ENCODE measurements at places on chromosomes 11 and 22.
A peak's percentile ranks its signal among the peaks of the same experiment; 100 is the strongest.

GRCh38 chr11:112334381-112334780 is 73.7 kb upstream of the PLET1 start:
- no peak for DNase-seq

DNA sequence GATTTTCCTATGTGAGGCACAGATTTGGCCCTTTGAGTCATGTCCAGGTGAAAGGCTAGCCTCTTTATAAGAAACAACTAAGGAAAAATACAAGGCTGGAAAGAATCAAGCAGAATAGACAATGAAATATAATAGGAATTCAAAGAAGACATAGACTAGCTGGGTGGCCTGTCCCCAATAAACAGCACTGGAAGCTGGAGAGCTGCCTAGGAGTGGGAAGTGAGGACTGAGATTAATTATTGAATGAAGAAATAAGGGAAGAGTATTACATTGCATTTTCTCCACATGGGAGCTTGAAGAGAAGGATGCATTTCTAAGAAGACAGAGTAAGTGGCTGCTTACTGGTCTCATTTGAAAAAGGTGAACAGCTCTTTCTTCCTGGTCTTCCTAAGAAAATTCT is 100.0 kb downstream of the CCDC34 start:
- no peak for DNase-seq

GRCh38 chr11:46247659-46248058 is 29.8 kb upstream of the CREB3L1 start:
- DNase-seq, result peak; percentile 39

GRCh38 chr11:59941091-59941490 is 2.9 kb downstream of the OOSP1 start:
- DNase-seq, result no peak

DNA sequence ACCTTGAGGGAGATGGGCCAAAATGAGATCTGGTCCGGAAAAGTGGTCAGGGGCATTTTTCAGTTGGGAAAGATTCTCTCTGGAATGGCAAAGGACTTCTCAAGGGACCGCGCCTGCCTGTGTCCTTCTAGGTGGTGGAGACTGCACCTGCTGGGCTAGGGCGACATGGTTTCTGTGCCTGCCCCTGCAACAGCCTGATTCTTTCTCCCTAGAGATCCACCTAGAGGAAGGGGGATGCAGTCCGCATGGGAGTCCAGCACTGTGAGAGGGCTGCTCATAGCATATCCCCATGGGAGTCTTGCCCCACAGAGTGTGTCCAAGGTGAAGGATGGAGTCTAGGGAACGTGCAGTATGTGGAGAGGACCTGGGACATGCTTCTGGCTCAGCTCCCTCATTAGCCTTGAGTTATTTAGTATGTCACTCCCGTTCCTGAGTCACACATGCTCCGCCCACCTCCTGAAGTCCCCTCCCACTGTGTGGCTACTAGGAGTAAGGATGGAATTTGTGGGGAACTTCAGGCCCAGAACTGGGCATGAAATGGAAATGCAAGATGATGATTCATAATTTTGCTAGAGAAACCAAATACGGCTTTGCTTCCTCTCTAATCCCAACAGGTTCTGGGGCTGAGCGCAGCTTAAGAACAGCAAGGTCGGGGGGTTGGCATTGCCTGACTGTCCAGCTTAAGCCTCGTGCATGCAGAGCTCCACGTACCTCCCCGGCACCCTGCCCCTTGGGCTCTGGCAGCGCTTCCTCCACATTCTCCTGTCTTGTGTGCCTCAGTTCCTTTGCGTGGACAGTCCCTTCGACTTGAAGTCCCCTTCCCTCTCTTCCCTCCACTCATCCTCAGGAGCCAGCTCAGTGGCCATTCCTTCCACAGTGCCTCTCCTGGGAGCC is 35.0 kb downstream of the GRIK4 start:
- DNase-seq, result no peak

GRCh38 chr11:1292644-1293618 is 16.5 kb downstream of the TOLLIP start:
- no peak for DNase-seq

GRCh38 chr11:119964136-119965025 is 173.5 kb downstream of the TRIM29 start:
- no peak for DNase-seq

Measured in CD4-positive, alpha-beta T cell treated with Interleukin-1 beta for 1 hour (primary cell).